ENCODE measurements at places on chromosomes 2 and 18.

GRCh38 chr2:240510513-240511210 is 47.1 kb downstream of the ANKMY1 start:
- DNase-seq: no peak

DNA sequence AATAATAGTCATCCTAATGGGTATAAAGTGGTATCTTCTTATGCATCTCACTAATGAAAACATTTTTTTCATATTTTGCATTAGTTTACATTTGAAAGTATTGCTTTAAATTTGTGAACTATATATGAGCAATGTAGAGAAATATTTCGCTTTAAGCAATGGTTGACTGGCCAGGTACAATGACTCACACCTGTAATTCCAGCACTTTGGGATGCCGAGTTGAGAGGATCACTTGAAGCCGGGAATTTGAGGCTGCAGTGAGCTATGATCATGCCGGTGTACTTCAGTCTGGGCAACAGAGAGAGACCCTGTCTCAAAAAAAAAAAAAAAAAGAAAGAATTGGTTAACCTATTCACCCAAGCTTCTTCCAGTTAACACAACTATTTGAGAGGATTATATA is 15.1 kb downstream of the ZCCHC2 start:
- no peak for DNase-seq

- DNase-seq: no peak
Observed at GRCh38 chr2:33354981-33355380, 121.5 kb upstream of the RASGRP3 start.

GRCh38 chr2:191714925-191715324 is 37.0 kb downstream of the NABP1 start:
- DNase-seq: no peak

DNA sequence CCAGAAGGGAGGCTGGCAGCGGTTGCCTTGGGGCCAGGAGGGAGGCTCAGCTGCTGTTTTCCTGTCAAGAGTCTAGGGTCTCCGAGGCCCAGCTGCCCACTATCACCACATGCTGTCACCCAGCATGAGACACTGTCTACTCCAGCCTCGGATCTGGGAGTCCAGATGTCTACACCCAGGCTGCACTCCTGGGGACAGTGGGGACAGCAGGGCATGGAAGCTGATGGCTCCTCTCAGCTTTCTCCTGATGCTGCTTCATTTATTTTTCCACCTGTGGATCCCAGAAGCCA is 134.0 kb downstream of the PTGR3 start:
- no peak for DNase-seq

DNA sequence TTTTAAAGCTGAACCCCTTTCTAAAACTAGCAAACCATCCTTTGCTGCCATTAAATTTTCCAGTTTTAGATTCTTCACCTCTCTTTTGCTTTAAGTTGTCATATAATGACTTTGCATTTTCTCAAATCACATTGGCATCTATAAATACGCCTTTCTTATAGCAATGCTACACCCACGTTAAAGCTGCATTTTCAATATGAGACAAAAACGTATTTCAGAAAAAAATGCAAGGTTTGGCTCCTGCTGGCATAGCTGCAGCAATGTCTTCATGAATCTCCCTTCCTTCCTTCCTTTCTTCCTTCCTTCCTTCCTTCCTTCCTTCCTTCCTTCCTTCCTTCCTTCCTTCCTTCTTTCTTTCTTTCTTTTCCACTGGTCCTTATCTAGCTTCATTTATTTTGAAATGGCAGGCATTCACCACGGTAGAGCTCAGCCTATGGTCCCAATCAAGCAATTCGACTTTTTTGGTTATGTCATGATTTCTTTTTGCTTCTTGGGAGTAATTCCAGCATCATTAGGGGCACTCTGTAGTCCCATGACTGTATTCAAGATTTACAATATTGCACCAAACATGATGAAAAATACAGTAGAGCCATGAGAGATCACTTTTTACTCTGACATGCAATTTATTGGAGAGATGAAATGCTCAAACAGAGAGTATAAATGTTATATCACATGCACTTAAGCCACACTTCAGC is 8.8 kb upstream of the UGT1A10 start:
- DNase-seq: no peak

DNA sequence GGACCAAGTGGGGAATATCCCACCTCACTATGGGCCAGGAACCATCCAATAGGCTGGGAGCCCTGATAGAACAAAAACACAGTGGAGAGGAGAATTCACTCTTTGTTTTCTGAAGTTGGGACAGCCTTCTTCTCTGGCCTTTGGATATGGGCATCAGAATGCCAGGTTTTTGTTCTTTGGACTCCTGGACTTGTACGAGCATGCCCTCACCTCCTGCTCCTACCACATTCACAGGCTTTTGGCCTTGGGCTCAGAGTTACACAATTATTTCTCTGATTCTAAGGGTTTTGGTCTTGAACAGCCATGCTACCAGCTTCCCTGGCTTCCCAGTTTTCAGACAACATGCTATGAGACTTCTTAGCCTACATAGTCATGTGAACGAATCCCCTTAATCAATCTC is 732.9 kb upstream of the VRK2 start:
- DNase-seq: no peak

DNA sequence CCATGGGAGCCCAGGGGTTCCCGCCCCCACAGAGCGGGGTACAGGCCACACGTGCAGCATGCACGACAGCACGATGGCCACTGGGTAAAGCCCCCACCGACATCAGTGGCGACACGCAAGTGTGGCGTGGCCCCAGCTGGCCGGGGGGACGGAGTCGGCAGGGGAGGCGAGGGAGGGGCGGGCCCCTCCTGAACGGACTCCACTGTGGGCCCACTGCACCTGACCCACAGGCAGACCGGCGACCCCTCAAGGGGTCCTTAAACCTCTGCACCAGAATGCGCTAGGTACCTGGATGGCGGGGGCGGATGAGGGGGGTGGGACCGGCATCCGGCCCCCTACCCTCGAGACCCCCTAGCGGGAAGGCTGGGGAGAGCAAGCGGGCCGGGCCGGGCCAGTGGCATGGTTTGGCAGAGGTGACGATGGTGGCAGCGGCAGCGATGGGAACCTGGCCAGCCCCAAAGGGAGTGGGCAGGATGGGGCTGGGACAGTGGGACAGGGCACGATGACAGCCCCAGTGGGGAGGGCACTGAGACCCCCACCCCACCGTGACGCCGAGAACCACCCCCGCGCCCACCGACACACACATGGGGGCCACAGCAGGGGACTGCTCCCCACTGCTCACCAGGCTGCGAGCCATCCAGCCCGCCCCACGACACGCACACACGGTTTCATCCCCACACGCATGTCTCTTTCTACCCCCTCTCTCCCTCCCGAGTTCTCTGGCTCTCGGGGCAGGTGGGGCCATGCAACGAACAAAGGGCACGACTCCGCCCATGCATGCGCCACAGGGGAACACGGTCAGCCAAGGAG is 91.9 kb upstream of the ANKRD30BL start:
- no peak for DNase-seq
